Hippocampal formation (tissue), 2 donors: ENCODE measurements at places on chromosomes 4 and X.

DNA sequence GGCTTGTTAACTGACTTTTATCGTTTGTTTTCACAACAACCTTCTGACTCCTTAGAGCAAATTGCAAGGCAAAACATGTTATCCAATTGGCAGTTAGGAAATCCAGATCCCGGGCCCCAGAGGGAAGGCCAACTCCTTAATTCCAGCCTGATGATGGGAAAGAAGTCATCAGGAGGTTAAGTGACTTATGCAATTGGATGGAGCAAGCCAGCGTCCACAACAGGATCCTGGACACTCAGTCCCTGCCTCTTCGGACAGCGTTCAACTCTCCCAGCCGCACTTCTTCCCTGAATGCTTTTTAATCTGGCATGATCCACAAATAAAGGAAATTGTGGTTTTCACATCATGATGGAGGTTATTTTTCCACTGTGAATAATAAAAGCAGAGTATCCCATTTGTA is 310.1 kb downstream of the RAB28 start:
- DNase-seq = no peak

DNA sequence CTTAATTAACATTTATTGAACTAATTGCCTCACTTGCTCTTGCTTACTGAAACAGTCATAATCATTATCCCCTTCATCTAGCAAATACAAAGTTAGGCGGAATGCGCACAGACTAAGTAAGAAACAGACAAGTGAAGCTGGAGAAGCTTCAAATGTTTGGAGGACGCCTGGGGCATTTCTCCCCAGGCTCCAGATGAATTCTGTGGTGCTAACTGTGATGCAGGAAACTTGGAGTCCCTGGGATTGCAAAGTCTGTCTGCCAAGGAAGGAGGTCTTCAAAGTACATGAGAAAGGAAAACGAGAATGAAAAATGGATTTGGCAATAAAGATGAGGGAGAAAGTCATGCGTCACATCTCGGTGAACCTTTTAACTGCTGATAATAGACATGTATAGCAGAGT is 23.6 kb upstream of the MFAP3L start:
- no peak for DNase-seq

DNA sequence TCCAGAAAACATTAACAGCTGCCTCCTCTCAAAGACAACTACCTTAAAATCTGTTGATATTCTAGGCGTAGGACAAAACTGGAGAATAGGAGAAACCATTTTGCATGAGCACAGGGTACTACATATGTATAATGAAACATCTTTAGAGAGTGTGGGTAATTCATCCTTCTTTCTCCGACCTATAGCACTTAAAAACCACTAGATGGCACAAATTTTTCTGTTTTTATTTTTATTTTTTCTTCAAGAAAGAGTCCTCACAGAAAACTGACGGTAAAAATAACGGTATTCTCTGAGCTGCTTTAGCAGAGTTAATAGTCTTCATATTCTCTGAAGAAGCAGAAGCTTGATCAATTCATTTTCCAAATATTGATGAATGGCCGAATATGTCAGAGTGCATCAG is 14.6 kb downstream of the SMIM31 start:
- DNase-seq = no peak

- DNase-seq = no peak
These were observed 127.4 kb upstream of the FTHL17 start for GRCh38 chrX:31199056-31199839.

- DNase-seq = no peak
These were observed 35.8 kb downstream of the ERVMER34-1 start for GRCh38 chr4:52715255-52715897.

DNA sequence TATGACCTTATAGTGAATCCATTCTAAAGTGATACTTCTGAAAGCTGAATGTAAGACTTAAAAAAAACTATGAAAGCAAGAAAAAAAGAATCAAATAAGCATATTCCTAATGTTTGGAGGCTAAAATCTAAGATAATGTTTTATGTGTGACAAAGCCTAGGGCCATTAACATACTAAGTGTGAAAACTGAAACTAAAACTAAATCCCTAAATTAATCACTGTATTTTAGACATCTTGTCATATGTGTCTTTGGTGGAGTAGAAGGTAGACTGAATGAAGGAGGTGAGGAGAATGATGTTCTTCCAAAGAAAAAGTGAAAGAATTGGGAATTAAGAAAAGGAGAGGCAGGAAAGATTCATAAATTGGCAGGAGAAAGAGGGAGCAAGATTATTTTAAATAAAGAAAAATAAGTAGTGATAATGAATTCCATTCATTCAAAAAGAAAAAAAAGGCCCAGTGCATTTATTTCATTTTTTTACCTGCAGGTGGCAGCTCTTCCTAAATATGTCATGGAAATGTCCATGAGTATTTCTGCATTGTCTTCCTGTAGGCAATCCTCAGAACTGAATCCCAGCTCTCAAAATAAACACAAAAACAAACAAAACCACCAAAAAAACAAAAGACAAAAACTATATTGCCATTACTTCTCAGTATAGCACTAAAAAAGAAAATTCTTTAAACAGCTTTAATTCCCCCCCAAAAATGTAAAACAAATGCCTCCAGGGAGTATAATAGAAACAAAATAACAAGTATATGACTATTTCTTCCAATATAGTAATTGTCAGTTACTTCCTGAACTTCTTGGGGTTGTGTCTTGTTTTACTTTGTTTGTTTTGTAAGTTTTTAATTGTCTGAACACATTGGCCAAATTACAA is 17.0 kb upstream of the AP1AR start:
- no peak for DNase-seq

- peak; percentile 55 for DNase-seq
These were observed 82.9 kb downstream of the STOX2 start for GRCh38 chr4:183987987-183988392.

GRCh38 chrX:30620980-30621618 is 32.1 kb upstream of the GK start:
- DNase-seq = no peak

DNA sequence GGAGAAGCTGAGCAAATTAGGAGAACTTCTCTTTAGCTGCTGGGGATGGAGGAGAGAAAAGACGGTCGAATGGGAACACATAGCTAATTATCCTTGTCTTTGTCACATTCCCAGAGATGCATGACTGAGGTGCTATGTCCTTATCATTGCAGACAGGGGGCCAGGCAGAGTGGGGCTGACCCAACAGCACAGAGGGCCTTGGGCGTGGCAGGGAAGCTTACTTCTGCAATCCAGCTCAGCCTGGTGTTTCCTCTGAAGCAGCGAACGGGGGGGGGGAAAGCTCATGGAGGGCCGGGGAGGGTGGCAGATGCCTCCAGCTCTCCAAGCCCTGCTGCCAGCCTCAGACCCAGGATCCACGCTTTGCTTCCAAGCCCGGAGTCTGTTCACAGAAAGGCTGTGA is 50.8 kb upstream of the HOPX start:
- no peak for DNase-seq

- no peak for DNase-seq
These were observed 352.6 kb downstream of the INPP4B start for GRCh38 chr4:142493255-142494110.

GRCh38 chrX:13664020-13664419 is 11.1 kb downstream of the TCEANC start:
- no peak for DNase-seq
